ENCODE measurements at places on chromosomes 7 and 10.

DNA sequence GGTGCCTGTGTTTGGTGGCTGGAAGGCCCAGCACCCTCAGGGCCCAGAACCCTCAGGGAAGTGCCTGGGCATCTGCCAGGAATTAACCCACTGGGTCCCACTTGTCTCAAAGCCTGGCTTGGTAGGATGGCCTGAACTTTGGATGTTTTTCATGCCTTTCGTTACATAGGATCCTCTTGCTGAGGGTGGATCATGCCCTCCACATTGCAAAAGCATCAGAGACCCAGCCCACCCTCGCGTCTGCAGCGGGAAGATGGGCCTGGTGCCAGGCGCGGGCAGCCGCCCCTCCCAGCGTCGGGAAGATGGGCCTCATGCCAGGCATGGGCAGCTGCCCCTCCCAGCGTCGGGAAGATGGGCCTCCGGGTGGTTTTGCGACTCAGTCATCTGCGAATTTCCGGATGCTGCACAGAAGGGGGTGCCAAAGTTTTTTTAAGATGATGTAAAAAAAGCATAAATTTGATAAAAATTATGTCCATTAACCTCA lies 51.9 kb upstream of the PRKAR1B start:
- DNase-seq, result no peak

- DNase-seq, result no peak
These were observed 113.7 kb upstream of the LRRN3 start for GRCh38 chr7:110977127-110977737.

DNA sequence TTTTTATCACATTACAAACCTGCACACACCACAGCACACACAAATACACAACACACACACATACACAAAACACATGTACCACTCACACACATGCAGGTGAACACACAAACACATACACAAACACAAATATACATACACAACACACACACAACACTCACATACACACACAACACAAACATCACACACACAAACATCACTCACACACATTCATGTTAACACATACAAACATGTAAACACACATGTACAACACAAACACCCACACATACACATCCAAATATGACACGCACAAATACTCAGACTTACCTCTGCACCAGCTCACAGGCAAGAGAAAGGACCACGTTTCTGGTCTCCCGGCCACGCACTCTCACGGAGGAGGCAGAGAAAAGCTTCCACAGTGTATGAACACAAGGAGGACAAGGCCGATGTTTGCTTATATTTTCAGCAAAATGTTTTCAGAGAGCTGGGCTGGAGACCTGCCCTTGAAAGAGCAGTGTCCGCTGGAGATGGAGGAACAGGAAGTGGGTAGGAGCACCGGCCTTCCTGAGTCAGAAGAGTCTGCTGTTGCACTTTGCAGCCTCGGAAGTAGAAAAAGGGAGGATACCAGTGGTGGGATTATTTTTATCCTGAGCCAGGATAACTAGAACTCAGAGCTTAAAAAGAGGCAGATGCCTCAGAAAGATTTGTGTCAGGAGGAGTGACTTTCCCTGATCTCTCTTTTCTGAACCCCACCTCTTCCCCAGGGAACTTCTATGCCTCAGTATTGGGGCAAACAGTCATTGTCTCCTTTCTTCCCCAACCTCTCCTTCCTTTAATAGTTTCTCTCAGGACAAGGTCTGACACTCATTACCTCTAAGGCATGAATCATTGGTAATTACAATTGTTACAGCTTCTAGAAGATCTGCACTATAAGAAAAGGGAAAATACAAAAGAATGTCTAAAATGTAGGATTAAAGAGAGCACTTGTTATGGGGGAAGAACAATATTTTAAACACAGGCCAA lies at the start of gene GIMAP6:
GIMAP6 (minus strand) TSS at position 520 of the 999 bp plus-strand sequence. CDS start 2,243 bp downstream, outside the sequence.
- DNase-seq, result no peak

- DNase-seq, result no peak
These were observed 72.9 kb upstream of the STEAP1B start for GRCh38 chr7:22572937-22573336.

DNA sequence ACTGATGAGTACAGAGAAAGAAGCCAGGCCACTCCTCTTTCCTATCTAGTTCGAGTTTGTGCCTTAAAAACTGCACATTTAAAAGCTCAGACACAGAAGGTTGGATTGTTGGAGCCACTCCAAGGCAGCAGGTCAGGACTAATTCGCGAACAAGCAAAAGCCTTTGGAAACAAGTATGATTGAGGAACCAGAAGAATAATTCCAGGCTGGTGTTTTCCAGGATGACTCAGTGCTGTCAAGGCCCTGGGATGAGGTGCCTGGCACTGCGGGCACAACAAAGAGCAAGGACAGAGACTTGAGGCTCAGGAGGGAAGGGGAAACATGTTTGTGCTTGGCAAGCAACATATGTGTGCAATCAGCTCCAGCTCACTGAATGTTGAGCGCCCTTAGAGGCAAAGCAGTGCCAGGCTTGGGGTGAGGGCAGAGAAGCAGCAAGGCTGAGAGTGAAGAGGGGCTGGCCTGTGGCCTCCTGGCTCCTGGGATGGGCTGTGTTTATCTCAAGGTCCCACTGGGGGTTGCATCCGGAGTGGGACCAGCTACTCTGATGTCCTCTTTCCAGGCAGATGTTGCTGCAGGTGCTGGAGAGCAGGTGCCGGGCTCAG lies 44.1 kb downstream of the VSTM4 start:
- no peak for DNase-seq

- DNase-seq, result no peak
These were observed 157.9 kb upstream of the ZMIZ1 start for GRCh38 chr10:78910886-78911285.

GRCh38 chr7:104664648-104665047 lies 336.2 kb downstream of the LHFPL3 start:
- no peak for DNase-seq

- DNase-seq, result no peak
These were observed 117.5 kb upstream of the ANLN start for GRCh38 chr7:36272211-36272566.

DNA sequence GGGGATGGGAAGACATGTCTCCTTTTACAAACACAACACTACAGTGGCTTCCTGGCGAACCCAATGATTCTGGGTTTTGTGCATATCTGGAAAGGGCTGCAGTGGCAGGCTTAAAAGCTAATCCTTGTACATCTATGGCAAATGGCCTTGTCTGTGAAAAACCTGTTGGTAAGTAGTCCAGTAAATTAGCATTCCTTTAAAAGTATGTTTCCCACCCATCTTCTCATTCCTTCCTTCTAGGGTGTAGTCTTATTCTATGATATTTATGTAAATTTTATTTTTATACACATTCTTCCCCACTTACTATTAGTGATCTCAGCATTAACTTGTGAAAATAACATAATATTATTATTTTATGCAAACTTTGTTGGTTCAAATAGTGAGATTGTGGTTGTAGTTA lies 206.9 kb downstream of the ATRNL1 start:
- DNase-seq, result no peak

- no peak for DNase-seq
These were observed 37.1 kb upstream of the GNAT3 start for GRCh38 chr7:80548840-80549530.

DNA sequence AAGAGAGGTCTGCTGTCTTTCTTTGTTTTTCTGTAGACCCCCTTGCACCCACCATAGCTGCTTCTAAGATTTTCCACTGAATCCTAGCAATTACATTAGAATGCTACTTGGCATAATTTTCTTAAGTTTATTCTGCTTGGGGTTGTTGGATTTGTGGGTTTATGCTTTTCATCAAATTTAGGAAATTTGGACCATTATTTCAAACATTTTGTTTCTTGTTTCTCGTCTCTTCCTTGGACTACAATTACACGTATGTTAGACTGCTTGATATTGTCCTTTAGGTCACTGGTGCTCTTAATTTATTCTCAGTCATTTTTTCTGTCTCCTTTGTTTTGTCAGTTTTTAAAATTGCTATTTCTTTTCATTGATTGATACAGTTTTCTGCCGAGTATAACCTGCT lies 65.8 kb downstream of the FANK1 start:
- DNase-seq, result no peak

GRCh38 chr7:151056666-151057505 lies 811 bp downstream of the CDK5 start:
- no peak for DNase-seq

DNA sequence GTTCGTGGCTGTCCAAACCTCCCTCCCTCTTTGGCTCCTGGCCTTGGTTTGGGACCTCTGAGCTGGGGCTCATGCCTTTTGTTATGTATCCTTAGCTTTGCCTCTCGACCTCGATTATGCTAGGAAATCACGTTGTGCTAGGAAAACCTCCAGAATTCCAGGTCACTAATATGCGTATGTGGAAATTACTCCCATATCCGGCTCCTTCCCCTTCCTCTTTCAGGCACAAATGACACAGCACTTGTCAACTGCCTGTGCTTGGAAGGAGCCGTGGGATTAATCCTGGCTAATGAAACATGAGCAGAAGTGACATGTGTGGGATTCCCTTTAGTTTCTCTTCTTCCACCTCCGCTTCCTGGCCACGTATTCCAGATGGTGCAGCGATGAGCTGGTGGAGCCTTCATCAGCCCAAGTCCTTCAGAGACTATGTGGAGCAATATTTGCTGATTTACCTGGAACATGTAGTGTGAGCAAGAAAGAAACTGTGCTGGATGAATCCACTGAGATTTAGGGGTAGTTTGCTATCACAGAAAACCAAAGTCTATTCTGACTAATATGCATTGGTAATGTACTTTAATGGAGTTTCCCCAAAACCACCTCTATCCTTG lies 149.2 kb downstream of the REEP3 start:
- no peak for DNase-seq

DNA sequence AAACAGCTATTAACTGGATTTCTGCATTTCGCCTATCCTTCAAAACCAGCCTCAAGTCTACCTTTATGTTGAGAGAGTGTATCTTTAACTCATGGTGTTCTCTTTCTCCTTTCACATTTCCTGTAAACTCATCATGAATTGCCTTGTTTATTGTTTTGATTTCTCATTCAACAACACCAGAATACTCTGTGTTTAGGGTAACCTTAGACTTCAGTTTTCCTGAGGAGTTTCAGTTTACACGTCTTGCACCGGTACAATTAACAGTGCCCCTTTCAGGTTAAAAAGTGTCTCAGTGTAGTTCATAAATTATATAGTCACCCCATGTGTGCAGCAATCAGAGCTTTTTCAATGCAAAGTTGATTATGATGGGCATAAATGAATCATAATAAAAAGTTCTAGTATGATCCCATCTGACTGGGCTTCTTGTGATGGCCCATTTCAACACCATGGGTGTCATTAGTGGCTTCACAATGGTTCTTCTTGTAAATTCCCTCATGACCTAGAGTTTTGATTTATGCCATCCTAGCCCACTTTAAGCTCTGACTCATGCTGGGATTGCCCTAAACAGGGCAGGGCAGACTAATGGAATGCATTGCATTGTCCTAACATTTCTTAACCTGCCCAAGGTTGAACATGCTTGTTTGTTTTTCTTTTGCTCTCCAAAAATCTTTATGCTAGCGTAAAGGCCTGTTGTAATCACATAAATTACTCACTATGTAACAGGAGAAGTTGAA lies 22.0 kb downstream of the ITGB8 start:
- no peak for DNase-seq

DNA sequence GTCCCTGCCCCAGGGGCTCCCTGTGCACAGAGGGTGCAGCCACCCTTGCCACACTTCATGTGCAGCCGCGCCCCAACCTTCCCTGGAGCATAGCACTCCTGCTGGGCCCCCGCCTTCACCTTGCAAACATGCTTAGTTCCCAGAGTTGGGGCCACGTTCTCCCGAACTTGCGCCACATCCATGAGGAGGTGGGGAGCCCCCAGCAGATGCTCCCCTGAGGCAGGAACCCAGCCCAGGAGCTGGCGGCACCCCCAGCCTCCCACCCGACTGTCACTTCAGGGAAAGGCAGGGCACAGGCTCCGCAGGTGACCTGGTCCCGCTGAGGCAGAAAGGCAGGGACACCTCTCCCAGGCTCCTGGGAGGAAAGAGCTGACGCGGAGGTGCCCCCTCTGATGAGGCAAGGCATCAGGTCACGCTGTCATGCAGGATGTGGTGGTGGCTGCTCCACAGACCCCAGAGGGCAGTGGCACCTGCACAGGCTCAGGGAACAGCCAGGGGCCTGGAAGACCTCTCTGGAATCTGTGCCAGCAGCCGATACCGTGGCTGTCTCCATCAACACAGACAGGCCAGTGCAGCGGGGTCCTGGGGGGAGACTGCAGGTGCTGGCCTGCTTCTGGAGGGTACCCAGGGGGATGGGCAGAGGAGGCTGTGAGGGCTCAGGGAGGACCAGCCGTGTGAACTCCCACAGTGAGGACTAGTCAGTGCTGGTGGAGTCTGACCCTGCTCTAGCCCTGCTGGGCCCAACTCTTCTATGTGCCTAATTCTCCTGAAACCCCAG lies 221.3 kb downstream of the MAD1L1 start:
- no peak for DNase-seq

DNA sequence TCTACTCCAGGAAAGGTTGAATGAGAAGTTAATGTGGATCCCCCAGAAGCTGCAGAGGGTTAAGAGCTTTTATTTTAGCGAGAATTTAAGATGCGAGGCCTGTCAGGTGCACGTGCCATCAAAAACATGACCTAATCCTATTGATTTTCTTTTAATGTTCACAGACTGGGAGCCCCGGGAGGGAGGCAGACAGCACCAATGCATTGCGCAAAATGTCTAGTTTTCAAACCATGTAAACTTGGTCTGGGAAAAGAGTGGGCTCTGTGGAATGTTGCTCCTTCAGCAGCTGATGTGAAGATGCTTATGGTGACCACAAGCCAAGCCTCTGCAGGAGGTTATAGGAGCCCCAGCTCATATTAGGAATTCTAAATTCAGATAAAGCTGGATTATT lies 172.0 kb upstream of the ITGB1 start:
- no peak for DNase-seq

DNA sequence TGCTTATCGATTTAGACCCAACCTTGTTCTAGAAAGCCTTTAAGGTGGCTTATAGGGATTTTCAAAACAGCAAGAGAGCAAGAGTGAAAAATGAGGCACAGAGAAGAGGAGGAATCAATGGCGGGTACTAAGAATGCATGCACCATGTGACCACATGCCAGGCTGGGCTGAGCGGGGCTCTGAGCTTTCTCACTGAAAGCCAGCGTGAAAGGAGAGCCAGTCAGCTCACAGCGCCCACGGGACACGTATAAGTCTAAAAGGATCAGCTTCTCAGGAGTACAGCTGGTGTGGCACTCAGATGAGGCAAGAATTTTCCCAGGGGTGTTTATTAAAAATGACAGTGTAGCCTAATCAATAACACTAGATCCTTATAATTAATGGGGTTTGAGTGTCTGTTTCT lies 114.3 kb downstream of the SLIT1 start:
- DNase-seq, result no peak

GRCh38 chr7:1100834-1101562 lies 13.1 kb downstream of the GPER1 start:
- DNase-seq, result no peak

Data from stimulated activated CD8-positive, alpha-beta memory T cell treated with anti-CD3 and anti-CD28 coated beads, Interleukin-2, amount 100 ng/mL, for 1 hour (primary cell).